Hepatic stellate cell (primary cell): ENCODE measurements at places on chromosomes 6 and 20.

DNA sequence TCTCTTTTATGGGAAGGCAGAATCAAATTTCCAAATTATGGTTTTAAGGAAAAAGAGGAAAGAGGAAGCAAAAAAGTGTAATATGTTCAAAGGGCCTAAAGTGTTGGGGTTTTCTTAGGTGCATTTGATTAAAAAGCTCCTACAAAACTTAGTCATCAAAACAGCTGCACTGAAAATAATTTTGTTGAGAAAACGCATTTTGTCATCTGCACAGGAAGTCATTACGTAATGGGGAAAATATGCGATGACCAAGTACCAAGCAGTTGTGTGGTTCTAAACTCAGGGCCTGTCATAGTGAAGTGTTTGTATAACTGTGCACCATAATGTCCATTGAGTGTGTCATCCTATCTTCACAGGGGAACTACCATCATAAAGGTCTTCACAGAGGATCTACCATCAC is 15.6 kb downstream of the HAO1 start:
- peak; percentile 32 for DNase-seq

GRCh38 chr20:49287555-49288249 is 9.8 kb upstream of the ZNFX1 start:
- peak; percentile 33 for DNase-seq

GRCh38 chr6:152572338-152573088 is 64.6 kb downstream of the SYNE1 start:
- no peak for DNase-seq

DNA sequence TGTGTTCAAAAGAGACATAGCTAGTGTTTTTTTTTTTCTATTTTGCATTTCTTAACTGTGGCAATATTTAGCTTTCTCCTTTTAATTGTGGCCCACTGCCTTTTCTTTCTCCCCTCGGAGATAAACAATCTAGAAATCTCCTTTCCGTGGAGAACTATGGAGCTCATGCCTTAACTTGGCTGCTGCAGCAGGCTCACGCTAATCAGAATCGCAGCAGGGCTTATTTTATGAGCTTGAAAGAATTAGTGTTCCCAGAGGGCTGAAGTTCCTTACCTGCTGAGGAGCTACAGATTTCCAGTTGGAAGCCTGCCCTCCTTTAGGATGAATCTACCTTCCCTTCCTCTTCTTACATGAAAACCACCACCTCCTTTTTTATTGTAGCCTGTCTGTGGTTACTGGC is 35.6 kb downstream of the CTNNBL1 start:
- no peak for DNase-seq

GRCh38 chr20:43515628-43516027 is 8.1 kb downstream of the L3MBTL1 start:
- DNase-seq: no peak

DNA sequence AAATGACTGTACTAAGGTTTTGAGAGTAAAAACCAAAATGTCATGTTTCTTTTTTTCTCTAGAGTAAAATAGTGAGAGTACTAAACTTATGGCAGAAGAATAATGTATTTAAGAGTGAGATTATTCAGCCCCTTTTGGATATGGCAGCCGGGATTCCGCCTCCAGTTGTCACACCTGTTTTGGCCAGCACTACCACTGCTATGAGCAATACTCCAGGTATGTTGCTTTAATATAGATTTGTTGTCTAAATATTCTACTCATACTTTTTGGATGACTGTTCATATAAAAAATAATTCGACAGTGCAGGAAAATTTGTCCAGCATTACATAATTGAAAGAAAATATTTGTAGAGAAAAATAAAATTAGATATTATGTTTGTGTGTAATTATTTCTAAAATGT is 59.5 kb downstream of the SCAF8 start:
- no peak for DNase-seq

GRCh38 chr20:62244644-62245108 is 6.4 kb downstream of the OSBPL2 start:
- no peak for DNase-seq

DNA sequence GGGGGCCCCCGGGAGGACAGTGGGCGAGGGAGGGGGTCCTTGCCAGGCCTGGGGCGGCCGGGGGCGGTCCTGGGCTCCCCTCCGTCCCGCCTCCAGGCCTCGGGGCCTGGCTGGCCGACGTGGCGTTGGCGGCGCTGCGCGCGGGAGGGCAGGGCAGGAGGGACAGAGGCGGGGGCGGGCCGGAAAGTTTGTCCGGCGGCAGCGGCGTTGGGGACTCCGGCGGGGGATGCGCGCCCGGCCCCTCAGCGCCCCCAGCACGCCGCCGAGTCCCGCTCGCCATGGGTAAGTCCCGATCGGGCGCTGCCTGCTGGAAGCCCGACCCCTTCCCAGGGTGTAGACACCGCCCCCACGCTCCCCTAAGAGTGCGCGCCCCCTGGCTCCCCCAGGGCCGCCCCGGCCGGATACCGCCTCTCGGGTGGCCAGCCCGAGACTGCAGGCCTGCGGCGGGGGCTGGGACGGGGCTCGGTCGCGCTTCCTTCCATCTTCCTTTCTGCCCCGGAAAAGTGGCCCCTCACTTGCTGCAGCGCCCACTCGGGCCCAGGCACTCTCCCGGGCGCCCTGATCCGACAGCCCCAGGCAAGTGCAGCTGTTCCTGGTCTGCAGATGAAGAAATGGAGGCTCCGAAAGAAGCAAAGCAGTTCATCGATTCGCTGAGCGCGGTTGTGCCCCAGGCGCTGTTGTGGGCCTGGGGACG is at the start of gene SLC2A10:
Gene SLC2A10, plus strand, starts transcription at position 191 of the 694 bp plus-strand sequence. Its CDS starts 88 bp downstream, at position 279.
- DNase-seq: peak; percentile 82
